ENCODE measurements at places on chromosomes 5 and 9.
A peak's percentile ranks its signal among the peaks of the same experiment; 100 is the strongest.

- DNase-seq, result no peak
Observed at GRCh38 chr5:124087752-124088151, 575.8 kb downstream of the CSNK1G3 start.

DNA sequence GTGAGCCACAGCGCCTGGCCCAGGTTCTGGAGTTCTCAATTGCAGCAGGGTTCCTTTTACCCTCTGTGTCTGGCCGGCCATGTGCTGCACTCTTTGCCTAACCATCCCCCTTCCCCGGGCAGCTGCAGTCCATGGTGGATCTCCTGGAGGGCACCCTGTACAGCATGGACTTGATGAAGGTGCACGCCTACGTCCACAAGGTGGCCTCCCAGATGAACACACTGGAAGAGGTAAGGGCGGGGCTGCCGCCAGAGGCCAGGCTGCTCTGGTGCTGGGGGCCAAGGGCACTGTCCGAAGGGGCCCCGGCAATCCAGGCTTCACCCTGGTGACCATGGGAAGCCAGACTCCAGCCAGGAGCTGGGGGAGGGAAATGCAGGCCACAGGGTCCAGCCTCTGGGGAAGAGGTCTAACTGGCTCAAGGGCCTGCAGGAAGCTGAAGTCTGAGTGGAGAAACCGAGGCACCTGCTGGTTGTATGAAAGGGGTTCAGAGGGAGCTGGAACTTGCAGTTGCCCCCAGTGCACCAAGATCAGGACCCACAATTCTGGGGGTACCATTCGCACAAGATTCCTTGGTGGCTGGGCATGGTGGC, 18.1 kb downstream of the OLFML2A start:
- DNase-seq, result peak; percentile 89

GRCh38 chr5:6143523-6143922, 234.8 kb downstream of the MED10 start:
- DNase-seq, result no peak

DNA sequence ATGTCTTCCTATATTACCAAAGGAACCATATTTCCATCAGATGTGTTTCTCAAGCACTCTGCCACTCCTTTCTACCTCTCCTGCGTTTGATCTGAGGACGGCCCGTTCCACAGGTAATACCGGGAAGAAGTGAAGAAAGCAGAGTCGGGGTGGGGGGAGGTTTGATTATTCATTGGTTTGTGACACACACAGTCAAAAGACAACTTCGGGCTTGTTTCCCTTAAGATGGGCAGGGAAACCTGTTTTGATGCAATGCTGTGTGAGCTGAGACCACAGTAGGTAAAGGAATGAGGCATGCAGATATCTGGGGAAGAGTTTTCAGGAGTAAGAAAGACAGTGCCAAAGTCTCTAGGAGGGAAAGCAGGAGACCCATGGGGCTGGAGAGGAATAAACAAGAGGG, 54.0 kb downstream of the BOD1 start:
- DNase-seq, result no peak

GRCh38 chr5:956941-957747, 51.5 kb upstream of the NKD2 start:
- no peak for DNase-seq

DNA sequence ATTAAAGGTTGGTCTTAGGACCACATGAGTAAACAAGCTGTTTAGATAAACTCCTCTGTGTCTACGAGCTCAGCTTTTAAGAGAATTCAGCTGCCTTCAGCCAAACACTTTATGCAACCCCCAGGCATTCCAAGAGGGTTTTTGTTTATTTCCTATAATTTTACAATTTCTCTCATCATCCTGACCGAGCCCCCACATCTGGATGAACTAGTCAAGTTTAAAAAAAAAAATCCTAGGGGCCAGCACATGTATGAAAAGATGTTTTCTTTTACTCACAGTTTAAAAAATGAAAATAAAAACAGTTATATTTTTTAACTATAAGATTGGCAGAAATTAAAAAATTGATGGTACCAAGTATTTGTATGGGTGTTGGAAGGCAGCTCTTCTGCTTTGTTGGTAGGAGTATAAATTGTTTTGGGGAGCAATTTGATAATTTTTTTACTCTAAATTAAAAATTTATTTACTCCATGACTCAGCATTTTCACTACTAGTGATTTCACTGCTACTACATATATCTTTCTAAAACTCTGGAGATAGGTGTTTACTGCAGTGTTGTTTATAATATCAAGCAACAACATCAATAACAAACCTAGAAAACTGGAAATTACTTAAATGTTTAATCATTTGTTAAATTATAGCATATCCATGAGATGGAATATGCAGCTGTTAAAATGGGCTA, 18.1 kb downstream of the YTHDC2 start:
- no peak for DNase-seq

GRCh38 chr5:16539169-16539666, 73.6 kb upstream of the ZNF622 start:
- DNase-seq, result no peak

DNA sequence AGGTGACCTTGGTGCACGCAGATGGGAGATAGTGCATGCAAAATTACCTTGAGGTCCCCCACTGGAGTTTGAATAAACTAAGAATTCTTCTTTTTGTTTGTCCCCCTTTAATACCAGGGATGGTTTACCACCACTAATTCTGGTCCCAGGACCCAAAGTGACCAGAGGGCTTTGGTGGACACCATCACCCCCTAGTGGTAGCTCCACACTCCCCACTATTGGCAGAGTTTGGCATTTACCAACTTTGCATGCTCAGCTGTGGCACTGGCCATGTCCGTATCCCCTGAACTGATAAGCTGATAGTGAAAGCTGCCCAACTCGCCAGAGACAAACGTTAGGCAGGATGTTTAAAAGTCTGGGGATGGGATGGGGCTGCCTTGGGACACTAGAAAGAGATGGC, 3.3 kb downstream of the ASTN2 start:
- peak; percentile 86 for DNase-seq
